Activated T-cell treated with anti-CD3 and anti-CD28 coated beads for 1 hour (primary cell): ENCODE measurements at places on chromosomes 1 and 21.

GRCh38 chr1:234144901-234145300, 228.4 kb upstream of the COA6 start:
- no peak for DNase-seq

GRCh38 chr1:37071829-37072228, 37.5 kb upstream of the GRIK3 start:
- no peak for DNase-seq

GRCh38 chr1:206900149-206900548, 2.9 kb downstream of the IL24 start:
- no peak for DNase-seq

GRCh38 chr1:13781907-13782633, 82.1 kb downstream of the PRDM2 start:
- DNase-seq, result no peak

DNA sequence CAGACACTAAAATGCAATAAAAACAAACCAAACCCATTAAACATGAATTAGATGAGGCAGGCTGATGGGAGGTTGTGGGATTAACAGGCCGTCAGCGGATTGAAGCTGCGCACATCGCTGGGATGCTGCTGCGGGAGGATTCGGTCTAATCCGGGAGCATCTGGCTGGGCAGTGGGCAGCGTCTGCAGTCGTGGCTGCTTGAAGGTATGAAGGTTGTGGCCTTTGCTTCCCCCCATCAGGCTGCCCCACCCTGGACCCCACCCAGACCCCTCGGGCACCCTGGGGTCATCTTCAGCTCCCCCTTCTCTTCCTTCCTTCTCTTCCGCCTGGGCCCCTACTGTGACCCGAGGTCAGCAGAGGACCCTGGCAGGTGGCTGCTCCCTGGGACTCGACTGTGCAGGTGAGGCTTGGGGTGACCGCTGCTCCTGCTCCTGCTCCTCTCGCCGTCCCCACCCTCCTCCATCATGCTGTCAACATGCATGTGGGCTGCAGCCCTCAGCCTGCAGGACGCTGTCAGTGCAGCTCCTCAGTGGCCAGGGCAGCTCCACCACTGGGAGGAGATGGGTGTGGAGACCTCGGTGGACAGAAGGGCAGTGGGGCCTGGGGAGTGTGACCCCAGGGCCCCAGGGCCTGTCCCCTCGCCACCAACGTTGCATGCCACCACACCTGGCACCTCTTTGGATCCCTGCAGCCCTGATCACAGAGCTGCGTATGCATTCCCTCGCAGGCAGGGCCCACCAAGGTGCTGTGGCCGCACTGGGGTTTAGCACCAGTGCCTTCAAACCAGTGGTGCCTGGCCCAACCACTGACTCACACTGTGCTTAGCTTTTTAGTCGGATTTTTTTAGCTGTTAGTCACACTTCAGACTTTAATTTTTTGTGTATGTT, 112.2 kb upstream of the COL6A1 start:
- DNase-seq, result no peak

DNA sequence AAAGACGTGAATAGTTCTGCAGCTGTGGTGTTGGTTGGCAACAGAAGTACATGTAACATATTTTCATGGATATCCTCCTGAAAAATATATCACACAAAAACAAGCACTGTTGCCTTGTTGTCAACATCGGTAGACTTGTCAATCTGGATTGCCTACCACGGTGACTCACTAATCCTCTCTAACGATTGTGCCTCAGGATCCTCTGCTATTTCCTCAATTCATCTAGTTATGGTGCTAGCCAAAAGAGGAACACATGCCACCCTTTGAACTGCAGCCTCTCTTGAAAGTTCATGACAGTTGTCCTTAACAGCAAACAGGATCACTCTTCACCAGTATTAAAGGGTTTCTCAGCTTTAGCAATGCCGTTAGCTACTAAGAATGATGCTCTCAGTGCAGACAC, 25.7 kb downstream of the RASAL2 start:
- no peak for DNase-seq

- DNase-seq, result no peak
Observed at GRCh38 chr1:115282807-115283208, 55.2 kb downstream of the NGF start.

DNA sequence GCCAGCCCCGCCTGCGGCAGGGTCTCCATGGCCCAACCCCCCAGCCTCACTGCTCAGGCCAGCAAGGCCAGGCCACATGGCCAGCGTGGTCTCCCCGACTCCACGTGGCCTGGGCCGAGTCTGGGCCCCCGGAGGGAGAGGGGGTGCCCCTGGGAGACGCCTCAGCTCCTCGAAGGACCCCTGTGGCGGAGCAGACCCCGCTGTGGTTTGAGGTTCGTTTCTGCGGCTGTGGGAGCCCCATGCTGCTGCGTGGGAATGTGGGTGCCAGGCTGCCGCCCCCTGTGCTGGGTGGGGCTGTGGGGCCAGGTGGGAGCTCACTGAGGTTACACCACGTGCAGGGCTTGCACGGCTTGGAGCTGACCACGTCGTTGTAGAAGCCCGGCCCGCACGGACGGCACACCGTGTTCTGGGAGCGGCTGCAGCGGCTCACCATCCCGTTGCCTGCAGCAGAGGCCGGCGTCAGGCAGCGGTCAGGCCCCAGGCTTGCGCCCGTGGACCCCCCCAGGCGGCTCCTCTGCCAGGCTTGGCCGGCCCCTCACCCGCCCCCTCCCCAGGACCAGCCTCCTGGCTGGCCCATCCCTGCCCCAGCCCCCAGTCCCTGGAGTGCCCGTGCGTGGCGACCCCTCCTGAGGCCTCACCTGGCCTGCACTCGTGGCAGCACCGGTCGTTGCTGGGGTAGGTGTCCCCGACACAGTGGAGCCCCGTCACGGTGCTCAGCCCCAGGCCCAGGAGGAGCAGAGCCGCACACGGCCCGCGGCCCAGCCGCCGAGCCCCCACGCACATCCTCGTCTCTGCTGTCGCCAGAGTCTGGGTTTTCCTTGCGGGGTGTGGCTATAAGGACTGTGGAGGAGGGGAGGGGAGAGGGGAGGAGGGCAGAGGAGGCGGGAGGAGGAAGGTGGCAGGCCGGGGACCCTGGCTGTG, at the start of gene TNFRSF4:
Gene TNFRSF4, minus strand, starts transcription at position 809 of the 921 bp plus-strand sequence. Its CDS starts 26 bp downstream, at position 783.
- DNase-seq, result no peak

- no peak for DNase-seq
Observed at GRCh38 chr1:52192436-52192835, 50.5 kb downstream of the ZFYVE9 start.

DNA sequence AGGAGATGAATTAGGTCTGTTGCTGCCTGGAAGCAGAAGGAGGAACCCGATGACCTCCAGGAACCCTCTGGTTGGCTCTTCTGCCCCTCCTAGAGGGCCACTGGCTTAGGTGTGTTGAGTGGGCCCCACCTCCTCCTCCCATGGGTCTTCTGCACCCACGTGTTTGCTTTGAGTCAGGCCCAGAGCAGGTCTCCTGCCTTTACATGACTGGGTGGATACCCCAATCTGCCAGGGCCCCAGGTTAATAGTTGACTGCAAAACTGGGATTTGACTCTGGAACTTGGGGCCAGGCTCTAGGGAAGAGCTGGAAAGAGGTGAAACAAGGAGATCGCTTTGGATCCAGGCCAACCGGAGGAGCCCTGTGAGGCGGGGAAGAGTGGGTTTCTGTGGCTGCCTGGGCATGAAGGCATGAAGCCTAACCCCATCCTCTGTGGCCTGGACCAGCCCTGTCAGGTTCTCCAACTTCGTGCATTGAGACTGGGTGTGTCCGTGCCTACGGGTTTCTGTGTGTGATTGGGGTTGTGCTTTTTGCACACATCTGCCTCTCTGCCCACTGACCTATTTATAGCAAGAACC, 7.8 kb upstream of the LAD1 start:
- no peak for DNase-seq

DNA sequence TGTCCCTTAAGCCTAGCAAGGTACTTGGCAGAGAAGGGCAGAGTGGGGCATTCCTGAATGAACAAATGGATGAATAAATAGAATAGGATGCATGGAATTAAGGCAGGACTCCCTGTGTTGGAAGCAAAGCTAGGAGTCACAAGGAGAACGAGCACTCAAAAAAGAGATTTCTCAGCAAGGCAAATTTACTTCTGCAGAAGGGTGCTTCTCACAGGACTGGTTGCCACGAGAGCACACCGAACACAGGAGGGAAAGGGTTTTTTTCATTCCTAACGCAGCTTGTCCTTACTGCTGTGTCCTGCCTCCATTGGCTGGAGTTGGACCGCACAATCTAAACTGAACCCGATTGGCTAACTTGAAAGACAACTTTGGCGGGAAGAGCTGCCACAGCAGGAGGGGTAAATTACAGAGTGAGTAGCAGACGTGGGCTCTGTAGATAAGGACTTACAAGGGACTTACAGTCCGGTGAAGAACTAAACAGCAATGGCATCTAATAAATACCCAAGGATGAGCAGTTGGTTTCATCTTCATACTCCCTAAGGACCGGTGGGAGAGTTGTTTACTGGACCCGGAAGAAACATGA, 52.4 kb downstream of the KIF26B start:
- DNase-seq, result no peak

- no peak for DNase-seq
Observed at GRCh38 chr1:183023601-183024316, 539 bp downstream of the LAMC1 start.

GRCh38 chr1:226064816-226065248, 2.3 kb downstream of the H3-3A start:
- no peak for DNase-seq
